ENCODE measurements at places on chromosomes 6 and 20.

DNA sequence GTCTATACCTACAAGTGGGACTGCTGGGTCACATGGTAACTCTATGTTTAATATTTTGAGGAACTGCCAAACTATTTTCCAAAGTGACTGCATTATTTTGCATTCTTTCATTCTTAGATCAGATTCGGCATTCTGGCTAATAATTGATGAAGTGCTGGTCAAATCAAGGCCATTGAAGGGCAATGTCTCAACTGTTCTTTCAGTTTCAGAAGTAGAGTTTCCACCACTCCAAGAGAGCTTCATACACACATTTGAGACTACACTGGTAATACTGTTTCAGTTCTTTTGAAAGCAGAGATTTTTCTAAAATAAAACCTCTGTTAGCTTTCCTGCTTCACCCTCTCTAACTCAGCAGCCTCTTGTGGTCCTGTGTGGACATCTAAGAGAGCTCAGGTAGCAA, 154.5 kb downstream of the CFAP61 start:
- no peak for DNase-seq

DNA sequence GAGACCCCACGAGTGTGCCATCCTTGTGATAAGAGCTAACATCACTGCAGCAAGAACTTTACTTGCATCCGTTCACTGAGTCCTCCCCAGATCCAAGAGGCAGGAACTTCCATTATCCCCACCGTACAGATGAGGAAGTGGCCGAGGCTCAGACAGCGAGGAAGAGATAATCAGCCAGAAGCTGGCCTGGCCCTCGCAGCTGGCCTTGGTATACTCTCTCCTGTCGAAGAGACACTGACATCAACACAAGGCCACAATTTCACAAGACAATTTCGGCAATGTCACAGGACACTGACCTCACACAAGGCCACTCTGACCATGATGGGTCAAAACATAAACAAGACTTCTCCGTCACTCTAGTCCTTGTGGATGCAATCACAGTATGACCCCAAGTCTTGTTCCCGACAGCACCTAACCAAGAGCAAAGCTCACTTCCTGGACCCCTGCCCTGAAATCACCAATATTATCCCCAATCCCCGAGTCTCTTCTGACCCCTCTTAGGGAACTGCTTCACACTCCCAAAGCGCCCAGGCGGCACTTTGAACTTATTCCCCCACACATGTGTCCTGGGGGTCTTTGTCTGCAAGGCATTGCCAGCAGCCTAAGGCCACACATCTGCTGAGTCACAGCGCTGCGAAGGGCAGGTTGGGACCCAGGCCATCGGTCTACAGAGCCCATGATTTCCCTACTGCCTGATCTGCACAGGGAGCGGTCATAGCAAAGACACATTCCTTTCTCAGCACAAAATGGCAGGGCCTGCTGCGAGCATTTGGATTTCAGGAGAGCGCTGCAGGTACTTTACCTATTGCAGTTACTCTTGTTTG, 14.8 kb upstream of the VAPB start:
- DNase-seq: no peak

DNA sequence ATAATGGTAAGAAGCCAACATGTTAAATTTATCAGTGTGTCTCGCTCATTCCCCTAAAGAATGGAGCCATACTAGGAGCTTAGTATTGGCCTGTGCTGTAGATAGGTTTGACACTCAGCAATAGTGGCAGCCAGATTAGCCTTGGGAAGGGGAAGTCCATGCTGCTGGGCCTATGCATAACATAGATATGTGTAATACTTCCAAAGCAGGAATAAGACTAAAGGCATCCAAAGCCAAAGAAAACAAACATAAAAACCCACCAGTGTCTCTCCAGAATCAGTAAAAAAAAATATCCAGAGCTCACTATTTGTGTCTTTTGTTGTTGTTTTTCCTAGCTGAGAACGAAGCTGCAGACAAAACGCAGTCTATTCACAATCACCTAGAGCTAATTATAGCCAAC, 104.2 kb upstream of the STXBP5 start:
- DNase-seq: no peak

DNA sequence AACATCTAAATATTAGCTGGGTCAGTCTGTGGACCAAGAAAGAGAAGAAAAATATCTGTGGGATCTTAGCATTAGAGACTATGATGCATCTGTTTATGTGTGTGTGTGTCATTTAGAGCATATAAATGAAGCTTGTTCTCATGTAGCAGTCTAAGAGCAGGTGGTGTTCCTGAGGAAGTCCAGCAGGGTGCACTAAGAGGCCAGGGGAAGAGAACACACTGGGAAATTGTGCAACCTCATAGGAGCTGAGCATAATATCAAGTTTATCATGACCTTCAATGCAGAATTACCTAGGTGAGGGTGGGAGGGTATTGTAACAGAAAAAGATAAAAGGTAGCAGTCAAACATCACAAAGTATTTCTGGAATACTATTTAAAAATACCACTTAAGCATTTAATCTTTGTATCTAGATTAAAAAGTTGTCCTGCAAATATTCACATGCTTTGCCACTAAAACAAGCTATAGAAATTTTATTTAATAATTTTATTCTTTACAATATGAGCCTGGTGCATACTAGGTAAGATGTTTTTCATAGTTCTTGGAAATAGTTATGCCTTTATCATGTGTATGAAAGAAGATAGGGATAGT, 80.5 kb downstream of the SMPDL3A start:
- DNase-seq: peak; percentile 54

DNA sequence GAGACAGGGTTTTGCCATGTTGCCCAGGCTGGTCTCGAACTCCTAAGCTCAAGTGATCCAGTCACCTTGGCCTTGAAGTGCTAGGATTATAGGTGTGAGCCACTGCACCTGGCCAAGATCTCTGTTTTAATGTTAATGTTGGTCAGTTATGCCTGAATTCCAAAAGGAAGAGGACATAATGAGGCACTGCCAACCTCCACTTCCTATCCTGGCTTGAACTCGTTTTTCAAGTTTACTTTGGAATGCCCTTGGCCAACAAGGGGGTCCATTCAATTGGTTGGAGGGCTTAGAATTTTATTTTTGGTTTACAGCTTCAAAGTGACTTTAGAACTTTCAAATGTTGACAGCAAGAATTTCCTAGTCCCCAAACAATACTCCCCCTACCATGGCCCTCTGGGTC, 29.8 kb downstream of the DNAAF9 start:
- DNase-seq: no peak

GRCh38 chr20:44255942-44256341, 8.8 kb downstream of the GDAP1L1 start:
- DNase-seq: no peak

GRCh38 chr6:1402868-1403267, 13.5 kb downstream of the FOXF2 start:
- no peak for DNase-seq

GRCh38 chr20:60695226-60696000, 556.6 kb upstream of the CDH4 start:
- peak; percentile 47 for DNase-seq

GRCh38 chr6:123203928-123204327, 207.9 kb downstream of the CLVS2 start:
- no peak for DNase-seq

DNA sequence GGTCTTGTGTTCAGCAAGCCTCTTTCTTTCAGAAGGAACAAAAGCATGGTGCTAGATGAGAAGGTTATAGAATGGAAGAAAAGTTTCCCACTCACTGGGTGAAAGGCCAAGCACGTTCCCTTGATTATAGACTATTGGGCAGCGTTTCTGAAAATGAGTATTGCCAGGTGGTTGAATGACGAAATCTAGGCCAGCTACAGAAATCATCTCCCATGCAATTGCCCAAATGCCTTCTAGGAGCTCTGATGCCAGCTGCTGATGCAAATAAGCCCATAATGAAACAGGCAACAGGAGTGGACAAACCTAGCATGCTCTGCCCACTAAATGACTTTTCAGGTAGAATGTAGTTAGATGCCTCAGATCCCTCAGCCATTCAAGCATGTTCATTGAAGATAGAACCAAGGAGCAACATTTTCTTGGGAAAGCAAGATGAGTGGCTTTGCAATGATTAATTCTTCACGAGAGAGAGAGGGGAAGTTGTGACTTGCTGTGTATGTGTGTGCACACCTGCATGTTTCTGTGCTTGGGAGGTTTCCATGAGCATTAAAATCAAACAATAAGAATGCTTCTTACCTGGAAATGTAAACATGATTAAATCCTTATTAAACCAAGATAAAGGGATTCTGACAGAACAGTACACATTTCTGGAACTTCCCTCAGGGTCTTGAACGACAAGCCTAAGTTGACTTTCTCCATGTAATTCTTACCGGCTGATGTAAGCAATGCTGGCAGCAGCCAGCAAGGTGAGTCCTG, 43.6 kb downstream of the ADTRP start:
- DNase-seq: no peak

DNA sequence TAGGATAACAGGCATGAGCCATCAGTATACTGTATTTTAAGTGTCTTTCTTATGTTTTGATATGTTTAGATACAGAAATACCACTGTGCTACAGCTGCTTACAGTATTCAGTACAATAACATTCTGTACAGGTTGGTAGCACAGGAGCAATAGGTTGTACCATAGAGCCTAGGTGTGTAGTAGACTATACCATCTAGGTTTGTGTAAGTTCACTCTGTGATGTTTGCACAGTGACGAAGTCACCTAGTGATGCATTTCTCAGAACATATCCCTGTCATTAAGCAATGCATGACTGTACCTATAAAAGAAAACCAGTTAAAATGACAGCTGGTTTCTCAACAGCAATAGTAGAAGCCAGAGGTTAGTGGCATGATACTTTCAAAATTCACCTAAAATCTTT, 3.0 kb upstream of the ZBTB24 start:
- no peak for DNase-seq

GRCh38 chr20:57701090-57701489, 8.7 kb downstream of the PMEPA1 start:
- DNase-seq: no peak

- DNase-seq: no peak
Measured at GRCh38 chr20:18650224-18650623, 62.4 kb downstream of the DTD1 start.

DNA sequence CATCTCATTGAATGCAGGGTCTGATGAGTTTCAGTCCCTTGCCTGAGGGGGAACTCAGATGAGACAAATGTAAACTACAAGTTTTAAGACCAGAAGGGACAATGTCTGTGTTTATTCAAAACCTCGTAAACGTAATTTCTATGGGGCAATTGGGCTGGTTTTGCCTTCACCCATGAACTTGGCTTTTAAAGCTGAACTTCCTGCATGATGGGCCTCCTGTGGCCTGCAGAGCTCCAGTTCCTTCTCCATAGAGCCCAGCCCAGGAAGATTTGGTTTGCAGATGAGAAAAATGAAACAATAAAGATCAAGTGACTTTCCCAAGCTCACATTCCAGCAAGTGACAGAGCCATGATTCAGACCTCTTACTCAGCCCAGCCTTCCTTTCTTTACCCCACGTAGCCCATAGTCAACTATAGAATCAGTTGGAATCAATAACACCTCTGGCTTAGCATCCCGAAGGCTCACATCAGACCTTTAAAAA, 612.3 kb downstream of the UTRN start:
- DNase-seq: peak; percentile 62

DNA sequence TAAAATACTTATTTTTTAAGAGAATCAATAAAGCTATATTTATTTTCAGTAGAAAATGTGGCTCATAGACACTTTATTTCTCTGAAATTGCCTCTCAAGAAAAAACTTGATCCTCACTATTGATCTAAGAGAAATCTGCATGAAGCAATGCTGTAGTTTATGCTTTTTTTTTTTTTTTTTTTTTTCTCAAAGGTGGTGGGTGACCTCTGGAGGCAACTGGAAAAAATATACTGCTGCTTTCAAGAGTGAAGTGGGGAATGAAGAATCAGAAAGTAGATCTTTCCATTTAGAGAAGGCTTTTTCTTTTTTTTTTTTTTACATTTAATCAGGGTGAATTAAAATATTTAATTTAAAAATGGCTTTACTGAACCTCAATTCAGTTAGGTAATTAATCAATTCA, 169.3 kb downstream of the SLC16A10 start:
- DNase-seq: no peak

DNA sequence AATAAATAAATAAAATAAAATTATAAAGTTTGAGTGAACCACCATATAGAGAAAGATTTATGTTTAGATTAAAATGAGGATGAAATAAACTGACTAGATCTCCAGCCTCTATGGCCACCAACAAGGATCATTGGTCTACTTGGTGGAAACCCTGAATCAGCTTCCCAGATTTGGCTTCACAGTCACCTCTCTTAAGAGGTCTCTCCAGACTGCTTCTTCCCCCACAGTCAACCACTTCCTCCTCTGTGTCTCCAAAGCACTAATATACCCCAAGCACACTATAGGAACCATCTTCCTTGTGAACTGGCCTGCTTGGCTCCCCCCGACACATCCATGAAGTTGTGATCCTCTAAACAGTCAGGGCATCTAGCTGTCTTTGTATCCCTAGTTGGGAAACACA, 529.6 kb upstream of the RNF217 start:
- no peak for DNase-seq

GRCh38 chr6:27019651-27020552, 227.6 kb upstream of the PRSS16 start:
- DNase-seq: peak; percentile 89

DNA sequence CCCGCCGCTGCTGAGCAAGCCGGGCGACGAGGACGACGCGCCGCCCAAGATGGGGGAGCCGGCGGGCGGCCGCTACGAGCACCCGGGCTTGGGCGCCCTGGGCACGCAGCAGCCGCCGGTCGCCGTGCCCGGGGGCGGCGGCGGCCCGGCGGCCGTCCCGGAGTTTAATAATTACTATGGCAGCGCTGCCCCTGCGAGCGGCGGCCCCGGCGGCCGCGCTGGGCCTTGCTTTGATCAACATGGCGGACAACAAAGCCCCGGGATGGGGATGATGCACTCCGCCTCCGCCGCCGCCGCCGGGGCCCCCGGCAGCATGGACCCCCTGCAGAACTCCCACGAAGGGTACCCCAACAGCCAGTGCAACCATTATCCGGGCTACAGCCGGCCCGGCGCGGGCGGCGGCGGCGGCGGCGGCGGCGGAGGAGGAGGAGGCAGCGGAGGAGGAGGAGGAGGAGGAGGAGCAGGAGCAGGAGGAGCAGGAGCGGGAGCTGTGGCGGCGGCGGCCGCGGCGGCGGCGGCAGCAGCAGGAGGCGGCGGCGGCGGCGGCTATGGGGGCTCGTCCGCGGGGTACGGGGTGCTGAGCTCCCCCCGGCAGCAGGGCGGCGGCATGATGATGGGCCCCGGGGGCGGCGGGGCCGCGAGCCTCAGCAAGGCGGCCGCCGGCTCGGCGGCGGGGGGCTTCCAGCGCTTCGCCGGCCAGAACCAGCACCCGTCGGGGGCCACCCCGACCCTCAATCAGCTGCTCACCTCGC, 1.5 kb downstream of the ARID1B start:
- DNase-seq: no peak

DNA sequence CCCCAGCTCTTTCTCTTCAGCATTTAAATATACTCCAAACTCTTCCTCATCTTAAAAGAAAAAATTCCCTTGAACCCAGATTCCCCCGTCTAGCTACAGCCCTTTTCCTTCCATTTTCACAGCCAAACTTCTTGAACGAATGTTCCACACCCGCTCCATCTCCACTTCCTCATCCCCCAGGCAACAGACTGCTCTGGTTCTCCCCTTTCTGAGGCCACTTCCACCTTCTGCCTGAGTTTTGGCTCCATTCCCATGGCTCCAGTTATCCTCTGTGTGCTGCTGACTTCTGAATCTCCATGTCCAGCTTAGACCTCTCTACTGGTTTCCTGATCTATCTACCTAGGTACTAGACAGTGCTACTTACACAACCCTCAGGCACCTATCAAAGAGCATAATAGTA, 106.4 kb downstream of the RALGAPA2 start:
- no peak for DNase-seq

GRCh38 chr20:21280522-21281016, 22.6 kb upstream of the XRN2 start:
- DNase-seq: no peak

- no peak for DNase-seq
Measured at GRCh38 chr6:131787079-131787478, 20.7 kb upstream of the ENPP1 start.

GRCh38 chr20:35472209-35472608, 16.8 kb downstream of the CEP250 start:
- DNase-seq: no peak

Measured in RWPE1 (cell line).